Hematopoietic multipotent progenitor cell (in vitro differentiated cells): ENCODE measurements at places on chromosomes 5 and 9. TPM values are rescaled to one million over a fixed set of nuclear protein-coding genes. Genes with fewer than 3 reads are reported as not detected.

DNA sequence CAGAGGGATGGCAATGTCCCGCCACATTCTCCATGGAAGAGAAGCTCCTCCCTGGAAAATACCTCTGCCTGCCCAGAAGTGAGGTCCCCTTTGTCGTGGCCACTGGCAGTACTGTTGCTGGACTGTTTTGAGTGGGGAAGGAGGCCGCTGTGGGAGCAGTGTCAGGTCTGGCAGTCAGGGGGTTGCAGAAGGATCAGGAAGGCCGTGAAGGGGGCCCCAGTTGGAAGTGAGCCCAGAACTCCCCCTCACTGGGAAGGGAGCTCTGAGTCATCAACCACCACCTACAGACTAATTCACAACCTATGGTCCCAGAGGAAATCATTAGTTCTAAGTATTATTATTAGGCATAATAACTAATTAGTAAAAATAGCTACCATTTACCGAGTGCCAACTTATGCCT, 200.4 kb downstream of the TTLL11 start:
- no peak for DNase-seq

GRCh38 chr5:119036101-119036762, 34.7 kb upstream of the DMXL1 start:
- DNase-seq = no peak

DNA sequence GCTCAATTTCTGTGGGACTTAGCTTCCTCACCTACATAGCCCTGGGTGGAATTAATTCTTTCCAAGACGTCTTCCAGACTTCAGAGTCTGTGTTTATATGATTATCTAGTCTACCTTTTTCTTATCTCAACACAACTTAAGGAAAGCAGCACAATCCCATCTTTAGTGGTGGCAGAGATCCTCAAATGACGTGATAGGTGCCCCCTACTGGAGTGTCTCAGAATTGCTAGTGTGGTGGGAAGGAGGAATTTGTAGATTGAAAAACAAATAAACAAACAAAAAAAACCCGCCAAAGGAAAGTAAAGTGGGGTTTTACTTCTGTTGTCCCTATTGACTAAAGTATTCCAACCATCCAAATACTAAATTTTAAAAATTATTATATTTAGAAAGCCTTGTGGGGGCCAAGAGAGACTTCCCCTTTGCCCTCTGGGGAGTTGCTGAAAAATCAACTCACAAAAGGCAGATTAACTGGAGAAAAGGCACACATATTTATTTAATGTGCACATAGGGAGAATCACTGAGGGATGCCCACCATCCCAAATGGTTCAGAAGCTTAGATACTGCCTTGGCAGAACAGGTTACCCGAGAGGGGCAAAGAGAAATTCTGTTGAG, 283.3 kb downstream of the TMEM167A start:
- peak; percentile 4 for DNase-seq

CAVIN4 gene
- under 0.01 TPM for total RNA-seq

GRCh38 chr5:127564002-127564769, 46.7 kb downstream of the PRRC1 start:
- DNase-seq = peak; percentile 71

GRCh38 chr5:77010243-77010642, 20.0 kb upstream of the AGGF1 start:
- no peak for DNase-seq

- no peak for DNase-seq
These were observed 198.5 kb upstream of the PTGER4 start for GRCh38 chr5:40481241-40481640.

GRCh38 chr9:88072831-88073375, 65.4 kb downstream of the SPATA31C2 start:
- no peak for DNase-seq
